Activated CD4-positive, alpha-beta T cell treated with anti-CD3 and anti-CD28 coated beads, Interleukin-2, Interleukin-4, amounts not matched to agents 100 ng/mL and 50 ng/mL, durations not matched to agents 16 hours and 8 hours (primary cell): ENCODE measurements at places on chromosomes 3 and 15.

DNA sequence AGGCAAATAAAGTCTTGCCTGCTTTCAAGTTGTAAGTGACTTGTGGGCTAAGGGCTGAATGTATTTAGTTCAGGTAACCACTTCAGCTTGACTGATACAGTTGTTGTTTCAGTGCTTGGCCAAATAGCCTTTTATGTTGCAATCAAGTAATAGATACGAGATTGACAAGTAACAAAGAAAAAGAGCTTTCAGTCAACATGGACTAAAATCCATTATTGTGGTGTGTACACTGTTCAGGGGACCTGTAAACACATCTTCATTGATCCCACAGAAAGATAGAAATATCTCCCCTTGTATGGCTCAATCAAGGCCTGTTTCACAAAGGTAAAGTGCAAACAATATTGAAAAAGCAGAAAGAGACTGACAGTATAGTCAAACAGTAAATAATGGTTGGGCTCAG is 224.8 kb upstream of the TMCO5A start:
- no peak for DNase-seq

GRCh38 chr3:13599887-13600450 is 51.0 kb downstream of the FBLN2 start:
- DNase-seq: no peak

- peak; percentile 28 for DNase-seq
These were observed 960 bp downstream of the MFN1 start for GRCh38 chr3:179348325-179349013.

GRCh38 chr3:94127115-94127514 is 64.3 kb downstream of the NSUN3 start:
- no peak for DNase-seq

DNA sequence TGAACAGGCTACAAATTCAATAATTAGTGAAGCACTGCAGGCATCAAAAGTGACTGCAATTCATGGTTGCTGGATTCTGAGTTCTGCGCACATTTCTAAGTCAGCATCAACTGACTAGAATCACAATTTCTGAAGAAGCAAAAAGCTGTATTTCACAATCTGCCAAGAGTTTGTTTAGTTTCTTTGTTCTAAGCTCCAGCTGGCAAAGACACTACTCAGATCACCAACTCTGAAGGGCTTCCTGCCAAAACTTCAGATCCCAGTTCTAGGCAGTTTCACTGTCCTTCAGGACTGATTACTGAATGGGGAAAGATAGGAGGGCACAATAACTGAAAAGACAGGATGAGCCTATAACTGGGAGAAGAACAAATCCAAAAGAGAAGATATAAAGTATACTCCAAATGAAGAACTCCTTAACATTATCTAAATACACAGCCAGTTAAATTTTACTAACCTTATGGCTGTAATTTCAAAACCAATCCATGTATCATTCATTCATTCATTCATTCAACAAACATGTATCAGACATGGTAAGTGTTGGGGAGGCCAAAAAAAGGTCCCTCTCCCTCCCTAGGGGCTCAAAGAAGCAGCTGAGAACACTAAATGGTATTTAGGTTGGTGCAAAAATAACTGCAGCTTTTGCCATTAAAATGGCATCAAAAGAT is 17.1 kb downstream of the TJP1 start:
- DNase-seq: no peak

GRCh38 chr3:141643391-141643790 is 94.7 kb upstream of the RNF7 start:
- DNase-seq: no peak

DNA sequence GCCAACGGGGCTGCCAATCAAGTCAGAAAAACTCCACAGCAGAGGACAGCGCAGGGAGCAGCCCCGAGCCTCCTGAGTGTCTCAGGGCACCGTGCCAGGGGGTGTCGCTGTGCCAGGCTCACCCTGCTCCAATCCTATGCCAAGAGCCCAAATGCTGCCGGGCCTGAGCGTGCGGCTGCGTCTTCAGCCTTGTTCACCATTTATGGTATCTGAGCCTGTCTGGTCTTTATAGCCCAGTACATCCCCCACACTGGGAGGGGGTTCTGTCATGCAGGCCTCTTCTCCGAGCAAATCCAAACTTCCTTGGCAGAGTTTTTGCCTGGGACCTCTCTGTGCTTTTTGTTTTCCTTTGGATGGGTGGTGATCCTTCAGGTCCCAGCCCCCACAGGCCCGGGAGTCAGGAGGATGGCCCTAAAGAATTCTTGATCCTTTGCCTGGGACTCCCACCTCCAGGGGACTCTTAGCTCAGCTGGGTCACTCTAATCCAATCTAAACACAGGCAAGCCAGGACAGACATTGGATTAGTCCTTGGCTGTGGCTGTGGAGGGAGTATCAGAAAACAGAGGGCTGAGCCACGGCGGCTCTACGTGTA is 135.1 kb upstream of the HACD2 start:
- no peak for DNase-seq

DNA sequence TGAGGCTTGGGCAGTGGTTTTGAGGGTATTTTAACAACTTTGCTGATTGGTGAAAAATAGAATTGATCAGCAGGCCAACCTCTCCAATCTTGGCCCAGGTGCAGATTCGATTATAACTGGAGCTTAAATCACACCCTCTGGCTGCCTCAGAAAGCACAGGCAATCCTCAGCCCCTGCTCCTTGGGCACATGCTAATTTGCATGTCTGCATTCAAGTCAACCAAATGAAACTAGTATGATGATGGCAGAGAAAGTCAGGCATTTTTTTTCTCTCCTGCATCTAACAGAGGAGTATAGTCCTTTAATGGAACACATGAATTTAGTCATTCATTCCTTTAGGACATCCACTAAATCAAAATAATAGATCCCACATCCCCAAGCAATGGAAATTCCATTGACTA is 16.8 kb upstream of the NMNAT3 start:
- no peak for DNase-seq

GRCh38 chr3:21534462-21534861 is 216.5 kb downstream of the ZNF385D start:
- no peak for DNase-seq

- no peak for DNase-seq
These were observed 64.4 kb downstream of the P2RY1 start for GRCh38 chr3:152899306-152899705.

- DNase-seq: no peak
These were observed 50.4 kb upstream of the MYZAP start for GRCh38 chr15:57541271-57541670.

- DNase-seq: no peak
These were observed 416.1 kb downstream of the ERC2 start for GRCh38 chr3:56052188-56052587.

DNA sequence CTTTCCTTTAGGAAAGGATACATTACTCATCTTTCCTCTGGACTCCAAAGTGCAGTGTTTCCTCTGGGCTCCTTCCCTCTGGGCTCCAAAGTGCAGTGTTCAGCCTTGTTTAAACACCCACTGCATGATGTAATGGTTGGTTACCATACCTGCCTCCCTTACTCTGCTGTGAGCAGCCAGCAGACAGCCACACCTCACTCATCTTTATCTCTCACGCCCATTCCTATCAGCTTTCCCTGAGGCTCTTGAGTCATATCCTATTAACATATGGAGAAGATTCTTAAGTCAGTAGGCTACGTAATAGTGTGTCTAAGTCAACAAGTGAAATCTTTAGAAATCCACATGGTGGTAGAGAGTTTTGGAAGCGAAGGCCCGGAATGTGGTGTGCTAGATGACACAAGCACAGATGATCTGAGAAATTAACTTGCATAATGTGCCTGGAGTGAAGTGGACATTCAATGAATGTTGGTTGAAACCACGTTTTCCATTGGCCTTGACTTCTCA is 97.2 kb upstream of the CTNNB1 start:
- no peak for DNase-seq

DNA sequence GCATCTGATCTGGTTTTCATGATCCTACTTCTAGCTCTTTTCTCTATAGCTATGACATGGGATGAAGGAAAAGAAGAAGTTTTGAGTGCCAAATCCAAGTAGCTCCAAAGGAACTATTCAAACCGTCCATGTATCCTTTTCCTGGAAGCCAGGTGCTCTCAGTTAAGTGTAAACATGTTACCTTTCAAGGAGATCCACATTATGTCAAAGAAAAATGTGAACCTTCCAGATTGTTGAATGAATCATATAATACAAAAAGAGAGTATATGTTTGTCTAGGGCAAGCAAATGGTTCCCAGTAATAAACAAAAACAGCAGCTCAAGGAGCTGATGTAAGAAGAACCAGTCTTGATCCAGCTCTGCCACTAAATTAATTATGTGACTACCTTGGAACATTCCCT is 534.9 kb downstream of the MAGI1 start:
- no peak for DNase-seq

- no peak for DNase-seq
These were observed 225.9 kb upstream of the CD96 start for GRCh38 chr3:111315930-111316587.

DNA sequence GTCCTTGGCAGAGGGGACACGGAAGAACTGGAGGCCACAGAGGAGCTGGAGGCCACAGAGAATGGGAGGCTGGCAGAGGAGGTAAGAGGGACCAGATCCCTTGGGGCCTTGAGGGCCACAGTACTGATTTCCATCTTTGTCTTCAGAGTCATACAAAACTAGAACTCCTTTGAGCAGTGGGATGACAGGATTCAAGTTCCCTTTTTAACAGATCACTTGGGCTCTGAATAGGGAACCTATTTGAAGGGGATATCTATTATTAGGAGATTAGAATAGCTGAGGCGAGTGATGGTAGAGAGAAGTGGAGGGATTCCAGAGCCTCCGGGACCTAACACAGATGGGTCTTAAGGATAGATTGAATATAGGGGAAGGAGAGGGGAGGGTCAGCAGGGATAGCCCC is 55.7 kb downstream of the OXNAD1 start:
- DNase-seq: no peak

- no peak for DNase-seq
These were observed 10.9 kb upstream of the RFT1 start for GRCh38 chr3:53140847-53141845.

DNA sequence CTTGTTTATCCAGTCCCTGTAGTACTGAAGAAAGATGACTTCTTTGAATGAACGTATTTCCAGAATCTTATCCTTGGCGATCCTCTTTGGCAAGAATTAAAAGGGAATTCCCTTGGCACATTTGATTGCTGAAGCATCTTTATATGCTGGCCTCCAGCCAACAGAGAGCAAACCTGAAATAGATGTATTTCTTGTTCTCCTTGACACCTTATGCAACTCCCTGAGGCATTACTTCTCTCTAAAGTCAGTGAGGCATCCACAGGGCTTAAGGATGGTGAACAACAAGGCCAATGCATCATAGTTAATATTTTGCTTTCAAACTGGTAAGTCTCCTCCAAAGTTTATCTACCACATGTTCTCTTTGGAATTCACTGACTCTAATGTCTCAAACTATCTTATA is 450.9 kb upstream of the THRB start:
- DNase-seq: no peak

GRCh38 chr3:46705022-46705530 is 3.9 kb downstream of the TMIE start:
- DNase-seq: peak; percentile 71

- DNase-seq: no peak
These were observed 68.0 kb downstream of the AQP9 start for GRCh38 chr15:58206151-58206550.

DNA sequence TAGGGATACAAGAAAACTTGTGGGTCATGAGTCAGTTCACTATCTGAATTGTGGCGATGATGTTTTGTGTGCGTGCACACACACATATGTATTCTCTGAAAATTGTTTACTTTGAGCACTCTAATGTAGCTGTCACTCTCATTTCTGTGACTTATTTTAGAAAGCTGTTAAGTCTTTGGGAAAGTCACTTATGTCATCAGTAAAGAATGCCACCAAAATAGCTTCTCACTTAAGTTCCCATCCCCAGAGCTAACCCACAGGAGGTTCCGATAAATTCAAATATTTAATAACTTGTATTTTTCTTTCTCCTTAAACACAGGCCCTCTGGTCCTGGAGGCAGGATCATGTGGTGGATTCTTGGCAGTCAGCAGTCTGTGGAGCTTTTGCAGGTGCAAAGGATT is 138.3 kb downstream of the LRIG1 start:
- DNase-seq: no peak

DNA sequence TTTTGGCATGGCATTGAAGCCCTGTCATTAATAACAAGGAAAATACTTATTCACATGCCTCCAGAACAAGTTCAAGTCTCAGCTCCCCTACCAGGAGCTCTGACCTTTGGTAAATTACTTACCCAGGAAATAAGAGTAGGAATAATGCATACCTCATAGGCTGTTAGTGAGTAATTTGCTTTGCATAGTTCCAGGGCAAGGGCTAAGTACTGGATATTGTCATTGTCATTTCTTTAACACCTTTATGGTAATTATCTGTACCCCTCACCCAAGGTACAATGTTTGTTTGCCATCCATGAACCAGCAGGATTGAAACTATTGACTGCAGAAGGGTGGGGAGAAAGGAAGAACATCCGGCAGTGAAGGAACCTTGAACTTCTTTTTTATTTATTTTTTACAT is 148.5 kb downstream of the SOX2 start:
- DNase-seq: no peak

- DNase-seq: no peak
These were observed 583.0 kb upstream of the GOLIM4 start for GRCh38 chr3:168678730-168679129.

DNA sequence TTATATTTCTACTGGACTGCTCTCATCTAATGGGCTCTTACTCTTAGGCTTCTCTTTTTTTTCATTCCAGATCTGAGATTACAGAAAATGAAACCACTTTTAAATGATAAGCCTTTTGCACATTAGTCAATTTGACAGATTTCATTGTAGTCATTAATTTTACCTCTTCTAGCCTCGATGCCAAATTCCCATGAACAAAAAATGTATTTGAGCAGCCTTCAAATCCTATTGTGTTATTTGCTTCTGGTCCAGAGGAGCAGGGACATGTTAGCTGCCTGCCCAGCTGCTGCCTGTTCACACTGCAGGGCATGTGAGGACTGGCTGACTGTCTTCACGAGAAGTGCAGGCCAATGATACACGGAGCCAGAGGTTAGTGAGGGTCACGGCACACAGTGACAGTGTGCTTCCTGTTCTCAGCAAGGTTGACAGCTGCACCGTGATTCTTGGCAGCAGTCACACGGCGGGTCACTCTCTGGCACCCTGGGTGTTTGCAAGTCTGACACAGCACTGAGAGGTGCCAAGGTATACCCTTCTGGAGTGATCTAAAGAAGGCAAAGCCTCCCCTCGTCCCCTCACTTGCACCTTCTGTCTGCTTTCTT is 40.8 kb downstream of the KAT2B start:
- peak; percentile 36 for DNase-seq

GRCh38 chr3:164791263-164791662 is 287.0 kb downstream of the SI start:
- no peak for DNase-seq

DNA sequence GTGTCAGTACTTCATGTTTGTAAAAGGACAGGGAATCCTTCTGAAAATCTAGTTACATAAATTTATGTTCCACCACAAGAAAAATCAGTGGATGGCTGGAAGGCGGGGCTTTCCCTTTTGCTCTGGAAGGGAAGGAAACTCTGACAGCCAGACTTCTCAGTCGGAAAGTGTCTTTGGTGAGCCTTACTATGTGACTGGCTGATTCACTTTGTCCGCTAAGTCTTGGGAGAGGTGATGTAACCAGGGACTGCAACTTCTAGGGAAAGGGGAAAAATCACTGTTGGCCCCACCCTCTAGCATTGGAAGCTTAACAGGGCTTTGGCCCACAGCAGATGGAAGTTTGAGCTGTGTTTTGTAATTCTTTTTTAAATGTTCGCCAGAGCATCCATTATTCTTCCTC is 281.4 kb upstream of the CTDSPL start:
- DNase-seq: no peak

GRCh38 chr3:27022096-27022761 is 347.0 kb downstream of the NEK10 start:
- no peak for DNase-seq

- DNase-seq: no peak
These were observed 9.6 kb upstream of the CYP11A1 start for GRCh38 chr15:74376825-74377581.
